Stimulated activated CD4-positive, alpha-beta T cell treated with anti-CD3 and anti-CD28 coated beads, Interleukin-2, amount 100 ng/mL, for 24 hours (primary cell): ENCODE measurements at places on chromosomes 13 and 19.

- DNase-seq, result no peak
Observed at GRCh38 chr19:27660428-27660827, 1552.5 kb downstream of the UQCRFS1 start.

DNA sequence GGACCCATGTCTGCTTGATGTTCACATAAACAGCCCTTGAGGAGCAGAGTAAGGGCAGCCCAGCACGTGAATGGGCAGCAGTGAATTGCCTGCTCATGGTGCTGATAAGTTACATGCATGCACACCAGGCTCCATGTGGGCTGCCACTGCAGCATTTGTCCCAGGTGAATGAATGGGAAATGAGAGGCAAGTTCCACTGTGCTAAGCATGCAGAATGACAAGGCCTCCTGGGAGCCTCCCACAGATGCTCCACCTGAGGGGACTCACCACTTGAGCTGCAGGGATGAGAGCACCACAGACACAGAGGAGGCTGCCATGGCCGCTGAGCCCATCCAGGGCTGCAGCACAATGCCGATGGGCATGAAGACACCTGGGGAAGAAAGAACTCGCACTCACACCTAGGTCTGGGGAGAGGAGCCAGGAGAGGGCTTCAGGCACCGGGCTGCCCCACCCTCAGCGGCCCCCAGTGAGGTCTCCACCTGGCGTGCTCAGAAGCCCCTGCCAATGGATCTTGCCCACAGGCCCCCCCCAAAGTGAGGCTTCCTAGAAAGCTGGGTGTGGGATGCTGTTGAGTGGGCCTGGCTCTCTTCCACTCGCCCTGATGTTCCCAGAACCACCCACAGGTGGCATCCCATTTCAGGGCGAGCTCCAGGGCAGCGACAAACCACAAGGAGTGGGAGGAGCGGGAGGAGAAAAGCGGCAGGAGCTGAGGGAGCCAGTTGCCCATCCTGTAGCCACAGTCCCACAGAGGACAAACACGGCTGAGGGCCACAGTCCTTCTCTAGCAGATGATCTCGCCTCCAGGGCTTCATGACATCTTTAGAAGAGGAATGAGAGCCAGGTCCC lies 73.8 kb downstream of the CCDC70 start:
- DNase-seq, result no peak

DNA sequence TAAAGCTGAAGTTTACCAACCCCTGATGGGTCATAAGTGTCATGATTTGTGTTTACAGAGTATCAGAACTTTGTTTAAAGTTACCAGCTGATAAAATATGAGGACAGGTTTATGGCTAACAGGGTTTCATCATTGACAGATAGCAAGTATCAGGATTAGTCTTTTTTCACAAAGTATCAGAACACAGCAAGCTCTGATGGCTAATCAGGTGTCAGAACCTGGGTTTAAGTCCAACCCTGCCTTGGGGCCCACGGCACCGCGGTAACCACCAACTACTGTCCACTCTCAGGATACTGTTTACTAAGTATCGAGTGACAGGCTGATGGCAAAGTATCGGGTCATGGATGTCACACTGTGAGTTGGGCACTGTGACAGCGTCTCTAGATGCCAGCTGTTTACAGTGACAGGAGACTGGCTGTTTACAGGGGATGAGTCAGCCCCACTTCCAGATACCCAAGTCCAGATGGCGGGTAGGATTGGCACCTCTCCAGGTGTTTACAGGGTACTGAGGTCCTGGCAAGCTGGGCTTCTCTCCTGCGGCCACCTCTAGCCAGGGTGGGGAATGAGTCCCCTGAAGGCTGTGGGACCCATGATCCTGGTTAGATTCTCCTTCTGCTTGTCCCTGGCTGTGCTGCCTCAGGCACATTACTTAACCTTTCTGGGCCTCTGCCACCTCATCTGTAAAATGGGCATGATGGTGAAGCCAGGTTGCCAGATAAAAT lies 21.8 kb downstream of the ARRDC2 start:
- DNase-seq, result no peak

DNA sequence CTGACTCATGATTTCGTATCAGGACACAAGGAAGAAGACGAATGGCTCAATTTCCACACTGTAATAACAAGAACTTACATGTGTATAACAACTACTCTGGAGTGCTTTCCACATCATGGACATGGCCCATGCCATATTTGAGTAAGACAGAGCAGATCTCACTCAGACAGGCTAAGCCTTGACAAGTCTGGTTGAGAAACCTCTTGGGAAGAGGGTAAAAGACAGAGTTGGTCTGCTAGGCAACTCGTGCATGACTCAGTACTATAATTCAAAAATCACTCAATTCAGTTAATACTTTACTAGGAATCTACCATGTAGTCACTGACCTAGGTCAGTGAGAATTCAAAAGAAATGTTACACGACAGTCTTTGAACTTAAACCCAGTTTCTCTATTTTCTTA lies 5.7 kb upstream of the THSD1 start:
- no peak for DNase-seq

DNA sequence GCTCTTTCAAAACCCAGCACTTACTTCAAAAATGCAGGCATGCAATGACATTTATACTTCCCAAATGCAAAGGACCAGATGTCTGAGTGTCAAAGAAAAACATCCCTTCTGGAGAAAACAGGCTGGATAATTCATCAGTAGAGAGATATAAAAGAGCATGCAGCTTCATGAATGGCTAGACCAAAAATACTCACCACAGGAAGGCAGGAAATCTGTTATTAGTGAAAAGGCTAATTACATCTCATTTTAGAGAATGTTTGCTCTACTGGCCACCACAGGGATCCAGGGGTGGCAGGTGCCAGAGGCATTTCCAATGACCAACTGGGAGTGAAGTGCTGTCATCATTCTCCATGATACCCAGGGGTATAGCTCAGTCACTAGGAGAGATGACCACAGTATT lies 106.5 kb downstream of the LHFPL6 start:
- no peak for DNase-seq

- DNase-seq, result no peak
Observed at GRCh38 chr19:46303322-46303690, 6.5 kb downstream of the HIF3A start.

DNA sequence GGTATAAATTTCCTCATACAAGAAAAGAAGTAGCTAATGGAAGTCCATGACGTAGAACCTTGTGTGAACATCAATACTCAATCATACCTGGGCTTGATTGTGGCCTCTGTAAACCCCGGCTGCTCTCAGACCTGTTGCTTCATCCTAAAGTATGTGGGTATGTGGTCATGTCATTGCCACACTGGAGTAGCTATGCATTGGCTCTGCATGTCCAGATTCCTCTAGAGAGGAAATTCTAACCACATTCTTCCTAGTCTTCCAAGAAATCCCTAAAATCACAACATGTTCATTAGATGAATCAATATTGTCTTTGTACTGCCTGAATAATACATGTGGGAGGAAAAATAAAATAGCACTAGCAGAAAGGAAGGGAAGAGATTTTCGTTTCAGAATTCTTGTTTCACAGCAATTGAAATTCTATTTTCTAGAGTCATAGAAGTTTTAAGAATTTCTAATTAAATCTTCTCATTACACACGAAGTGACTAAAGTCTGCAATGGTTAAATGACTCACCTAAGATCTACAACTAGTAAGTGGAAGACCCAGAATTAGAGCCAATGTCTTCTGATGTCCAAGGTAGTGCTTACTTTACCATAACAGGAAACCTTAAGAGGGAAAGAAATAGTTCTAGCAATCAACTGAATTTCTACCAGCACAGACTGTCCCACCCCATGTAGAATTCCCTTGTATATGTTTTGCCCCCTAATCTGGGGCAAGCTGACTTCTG lies 28.0 kb downstream of the RXFP2 start:
- DNase-seq, result no peak

DNA sequence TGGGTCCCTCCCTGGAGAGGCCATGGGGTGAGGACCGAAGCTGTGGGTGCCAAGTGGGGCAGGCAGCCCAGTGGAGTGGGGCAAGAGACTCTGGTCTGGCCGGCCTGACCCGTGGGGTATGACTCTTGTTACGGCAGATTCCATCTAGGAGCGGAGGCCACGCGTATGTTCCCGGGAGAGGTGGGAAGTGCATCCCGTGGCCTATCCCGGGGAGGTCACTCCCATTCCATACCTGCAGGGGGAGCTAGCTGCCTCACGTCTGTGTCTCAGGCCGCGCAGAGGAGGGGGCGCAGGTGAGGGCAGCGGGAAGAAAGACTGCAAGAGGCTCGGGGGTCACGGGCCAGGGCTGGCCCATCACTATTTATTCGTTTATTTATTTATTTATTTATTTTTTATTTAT lies 4.9 kb downstream of the CSNK1G2 start:
- peak; percentile 38 for DNase-seq

DNA sequence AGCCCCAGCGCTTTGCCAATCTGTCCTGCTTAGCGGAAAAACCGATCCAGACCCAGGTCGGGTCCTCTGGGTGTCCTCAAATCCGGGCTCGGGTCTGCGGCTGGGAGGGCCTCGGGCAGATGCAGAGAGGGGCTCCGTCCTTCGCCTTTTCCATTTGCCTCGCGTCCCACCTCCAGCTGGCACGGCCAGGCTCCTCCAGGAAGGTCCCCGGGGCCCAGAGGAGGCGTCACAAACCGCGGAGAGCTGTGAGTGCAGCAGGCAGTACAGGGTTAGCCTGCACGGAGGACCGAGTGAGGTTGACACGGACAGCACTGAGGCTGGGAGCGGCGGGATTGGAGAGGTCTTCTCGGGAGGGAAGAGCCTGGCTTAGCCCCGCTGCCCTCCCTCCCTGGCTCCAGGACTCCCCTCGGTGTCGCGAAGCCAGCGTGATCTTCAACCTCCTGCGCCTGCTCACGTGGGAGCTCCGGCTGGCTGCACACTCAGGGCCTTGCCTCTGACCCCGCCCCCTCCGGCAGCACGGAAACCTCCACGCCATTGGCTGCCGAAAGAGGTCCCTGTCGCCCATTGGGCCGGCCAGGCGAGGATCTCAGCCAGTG lies 2.8 kb upstream of the IFNL2 start:
- DNase-seq, result no peak

DNA sequence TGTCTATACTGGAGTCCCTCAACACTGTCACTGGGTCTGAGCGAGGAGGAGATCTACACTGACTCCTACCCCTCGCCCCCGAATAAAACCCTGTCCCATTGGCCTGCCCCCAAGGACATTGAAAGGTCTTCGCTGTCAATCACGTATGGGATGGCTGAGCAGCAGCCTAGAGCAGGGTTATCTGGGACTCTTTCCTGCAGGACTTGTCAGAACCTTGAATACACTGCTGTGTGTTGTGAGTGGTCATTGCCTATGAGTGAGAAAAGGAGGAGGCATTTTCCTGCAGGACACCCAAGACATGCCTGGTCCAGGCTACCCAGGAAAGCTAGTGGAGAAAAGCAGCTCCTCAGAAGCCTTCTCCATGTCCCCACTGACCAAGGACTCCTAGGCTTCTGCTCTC lies 9.6 kb downstream of the PVR start:
- DNase-seq, result no peak

DNA sequence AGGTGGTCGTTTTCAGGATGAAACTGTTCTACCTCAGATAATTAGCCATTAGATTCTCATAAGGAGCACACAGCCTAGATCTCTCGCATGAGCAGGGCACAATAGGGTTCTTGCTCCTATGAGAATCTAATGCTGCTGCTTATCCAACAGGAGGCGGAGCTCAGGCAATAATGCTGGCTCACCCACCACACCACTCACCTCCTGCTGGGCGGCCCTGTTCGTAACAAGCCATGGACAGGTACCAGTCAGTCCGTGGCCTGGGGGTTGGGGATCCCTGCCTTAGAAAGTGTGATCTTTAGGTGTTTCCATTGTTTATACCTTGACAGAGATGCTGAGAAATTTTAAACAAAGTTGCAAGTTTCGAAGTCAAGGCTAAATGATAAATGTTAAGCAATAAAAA lies 344.6 kb upstream of the HTR2A start:
- DNase-seq, result no peak

GRCh38 chr13:108120856-108121255 lies 94.5 kb downstream of the LIG4 start:
- no peak for DNase-seq

GRCh38 chr19:45590300-45591003 lies 5.8 kb upstream of the OPA3 start:
- DNase-seq, result no peak

GRCh38 chr13:32790731-32791130 lies 204.5 kb downstream of the PDS5B start:
- no peak for DNase-seq

- no peak for DNase-seq
Observed at GRCh38 chr13:79311386-79311785, 94.7 kb downstream of the RBM26 start.

- no peak for DNase-seq
Observed at GRCh38 chr13:39811051-39811450, 155.6 kb downstream of the COG6 start.

GRCh38 chr13:75410207-75410606 lies 71.8 kb downstream of the TBC1D4 start:
- DNase-seq, result no peak

DNA sequence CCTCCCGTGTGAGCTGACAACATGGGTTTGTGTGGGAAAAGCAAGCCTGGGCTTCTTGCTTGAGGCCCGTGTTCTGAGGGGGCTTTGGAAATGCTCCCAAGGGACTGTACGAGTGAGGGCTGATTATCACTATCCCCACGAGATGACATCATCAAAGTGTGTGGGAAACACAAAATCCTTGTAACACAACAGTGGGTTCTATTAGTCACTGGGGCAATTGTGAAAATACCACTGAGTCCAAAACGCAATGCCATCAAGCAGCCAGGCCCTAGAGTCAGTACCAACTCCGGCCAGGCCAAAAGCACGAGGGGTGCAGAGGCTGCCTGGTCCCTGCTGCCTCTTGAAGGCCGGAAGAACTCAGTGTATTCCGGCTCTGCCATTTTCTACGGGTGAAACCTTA lies 29.6 kb downstream of the CAPS start:
- no peak for DNase-seq

- DNase-seq, result no peak
Observed at GRCh38 chr19:2415281-2415972, 12.0 kb downstream of the TIMM13 start.

DNA sequence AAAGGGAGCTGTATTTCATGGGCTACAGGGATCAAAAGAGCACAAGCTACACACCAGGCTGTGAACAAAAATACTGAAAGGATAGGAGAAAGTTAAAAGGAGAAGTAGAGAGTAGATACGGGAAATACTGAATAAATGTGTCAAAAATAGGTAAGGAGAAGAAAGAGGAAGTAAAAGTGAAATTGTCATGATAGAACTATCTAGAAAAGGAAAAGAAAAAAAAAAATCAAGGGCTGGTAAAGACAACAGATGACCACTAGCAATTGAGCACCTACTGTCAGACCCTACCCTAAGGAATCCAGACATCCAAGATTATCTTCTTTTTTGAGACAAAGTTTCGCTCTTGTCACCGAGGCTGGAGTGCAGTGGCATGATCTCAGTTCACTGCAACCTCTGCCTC lies 4.8 kb downstream of the RUBCNL start:
- no peak for DNase-seq
